GM23338 (cell line): ENCODE measurements at places on chromosomes 5 and 9. TPM values are rescaled to one million over a fixed set of nuclear protein-coding genes. Genes with fewer than 3 reads are reported as not detected.

The PRRX2 gene
- 4.5 and 8.3 TPM in 2 replicates for total RNA-seq

The OR1Q1 gene
- not detected in 2 replicates for total RNA-seq

The GPX3 gene
- 48.4 and 48.9 TPM in 2 replicates for total RNA-seq

- DNase-seq = no peak
Measured at GRCh38 chr9:115202960-115203751, 85.2 kb upstream of the TNC start.

- DNase-seq = no peak
Measured at GRCh38 chr9:37918665-37919170, 14.8 kb upstream of the SLC25A51 start.

DNA sequence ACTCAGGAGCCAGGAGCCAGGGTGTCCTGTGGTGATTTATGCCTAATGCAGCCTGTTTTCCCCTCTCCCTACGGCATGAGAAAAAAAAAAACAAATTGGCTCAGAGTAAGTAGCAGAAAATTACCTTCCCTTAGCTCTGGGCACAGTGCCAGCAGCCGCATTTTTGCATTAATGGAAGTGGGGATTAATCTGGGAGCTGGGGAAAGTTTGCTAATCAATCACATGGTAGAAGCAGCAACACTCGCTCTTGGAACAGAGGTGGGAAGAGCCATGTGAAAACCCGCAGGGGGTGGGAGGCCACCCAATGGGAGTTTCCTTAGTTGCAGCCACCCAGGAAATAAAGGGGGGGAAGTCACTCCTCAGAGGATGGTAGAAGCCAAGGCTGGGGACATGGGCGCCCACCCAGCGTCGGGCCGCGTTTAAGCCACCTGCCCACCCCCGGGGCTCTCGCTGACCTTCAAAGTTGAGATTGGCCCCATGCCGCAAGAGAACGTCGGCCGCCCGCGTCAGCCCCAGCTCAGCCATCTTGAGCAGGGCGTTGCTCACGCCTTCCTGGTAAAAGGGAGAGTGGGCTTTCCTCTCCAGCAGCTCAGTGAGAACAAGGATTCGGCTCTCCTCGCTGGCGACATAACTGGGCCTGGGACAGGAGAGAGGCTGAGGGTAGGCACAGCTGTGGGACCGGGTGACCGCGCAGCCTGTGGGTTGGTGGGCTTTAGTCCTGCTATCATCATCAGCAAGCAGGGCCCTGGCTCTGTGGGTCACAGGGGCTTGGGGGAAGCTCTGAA, 1.7 kb downstream of the ASB6 start:
- DNase-seq = no peak

DNA sequence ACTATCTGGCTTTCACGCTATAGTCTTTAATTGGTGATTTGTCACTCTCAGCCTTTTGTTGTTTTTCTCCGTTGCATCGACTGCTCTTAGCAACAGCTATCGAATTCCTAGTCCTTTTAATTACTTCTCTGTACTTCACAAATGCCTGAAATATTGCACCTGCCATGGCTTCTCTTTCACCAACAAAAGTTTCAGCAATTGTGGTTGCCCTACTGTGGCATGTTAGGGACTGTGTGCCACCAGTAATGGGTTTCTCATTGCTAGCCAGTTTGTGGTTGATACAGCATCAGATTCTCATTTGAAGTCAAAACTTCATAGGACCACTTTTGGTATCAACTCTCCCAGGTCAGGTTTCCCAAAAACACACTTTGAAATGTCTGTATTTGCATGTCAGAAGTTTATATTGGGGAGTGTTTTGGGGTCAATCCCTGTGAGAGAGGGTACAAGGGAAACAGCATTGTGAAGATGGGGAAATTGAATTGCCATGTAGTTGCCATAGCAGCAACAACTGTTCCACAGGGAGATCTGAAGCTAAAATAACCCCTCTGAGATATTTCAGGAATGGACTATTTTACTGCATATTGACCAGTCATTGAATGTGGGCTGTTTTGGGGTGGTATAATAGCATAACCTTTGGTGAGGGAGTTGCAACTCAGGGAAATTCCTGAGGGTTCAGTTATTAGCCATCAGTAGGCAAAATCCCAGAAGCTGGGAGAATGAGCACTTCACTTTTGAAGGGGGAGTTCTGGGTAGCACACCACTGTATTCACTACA, 99.2 kb downstream of the WDR70 start:
- DNase-seq = no peak

DNA sequence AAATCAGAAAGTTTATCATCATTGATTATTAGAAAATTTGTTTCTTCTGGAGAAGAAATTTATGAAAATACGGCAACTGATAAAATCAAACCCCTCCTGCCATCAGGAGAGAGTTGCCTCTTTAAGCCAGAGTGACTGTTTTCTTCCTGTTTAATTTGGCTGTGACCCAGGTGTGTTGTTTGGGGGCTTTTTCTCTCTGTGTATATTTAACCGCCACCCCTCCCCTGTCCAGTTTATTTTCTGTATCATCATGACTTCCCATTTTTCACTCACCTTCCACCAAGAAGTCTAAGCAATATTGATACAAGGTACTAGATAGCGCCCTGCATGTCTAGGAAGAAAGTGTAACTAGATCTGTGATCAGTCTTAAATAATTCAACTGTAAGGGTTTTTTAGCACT, 50.1 kb downstream of the FAM78A start:
- DNase-seq = no peak
